Naive thymus-derived CD8-positive, alpha-beta T cell (primary cell): ENCODE measurements at places on chromosomes 7 and 10. TPM values are rescaled to one million over a fixed set of nuclear protein-coding genes. Genes with fewer than 3 reads are reported as not detected.

GRCh38 chr10:18659819-18660535 is 746 bp downstream of the ARL5B start:
- no peak for DNase-seq
- H3K27me3 ChIP-seq: no peaks in the 10 kb centered on the region
- peak overlapping the region; percentile 98 for H3K4me3 ChIP-seq
- H3K4me1 ChIP-seq: peaks cover 20% of the 10 kb centered on the region
- peak overlapping the region; percentile 98 for H3K27ac ChIP-seq

- H3K4me1 ChIP-seq: peaks cover 12% of the 10 kb centered on the region
- no peaks in the 10 kb centered on the region for H3K27me3 ChIP-seq
- H3K4me3 ChIP-seq: no peak overlapping the region
- no peak overlapping the region for H3K27ac ChIP-seq
These were observed 20.4 kb downstream of the PARP12 start for GRCh38 chr7:140042386-140042670.

GRCh38 chr7:155844019-155844453 is 31.8 kb upstream of the SHH start:
- no peak overlapping the region for H3K4me3 ChIP-seq
- peaks cover 6% of the 10 kb centered on the region for H3K27me3 ChIP-seq
- DNase-seq: no peak
- no peak overlapping the region for H3K27ac ChIP-seq

GRCh38 chr7:127123220-127123619 is 129.5 kb downstream of the GRM8 start:
- DNase-seq: no peak
- no peak overlapping the region for H3K27ac ChIP-seq
- H3K27me3 ChIP-seq: peaks cover 32% of the 10 kb centered on the region
- H3K4me1 ChIP-seq: no peaks in the 10 kb centered on the region

TMEM270 gene
- not detected for total RNA-seq

NANOS1 gene
- total RNA-seq: 0.55 TPM

PURB gene
- total RNA-seq: 28.1 TPM

GRCh38 chr7:42693722-42694121 is 218.1 kb downstream of the C7orf25 start:
- H3K4me3 ChIP-seq: no peak overlapping the region
- H3K27ac ChIP-seq: no peak overlapping the region
- H3K36me3 ChIP-seq: no peaks in the 10 kb centered on the region
- H3K27me3 ChIP-seq: peaks cover 2% of the 10 kb centered on the region

CELF2 gene
- 175 TPM for total RNA-seq

DNA sequence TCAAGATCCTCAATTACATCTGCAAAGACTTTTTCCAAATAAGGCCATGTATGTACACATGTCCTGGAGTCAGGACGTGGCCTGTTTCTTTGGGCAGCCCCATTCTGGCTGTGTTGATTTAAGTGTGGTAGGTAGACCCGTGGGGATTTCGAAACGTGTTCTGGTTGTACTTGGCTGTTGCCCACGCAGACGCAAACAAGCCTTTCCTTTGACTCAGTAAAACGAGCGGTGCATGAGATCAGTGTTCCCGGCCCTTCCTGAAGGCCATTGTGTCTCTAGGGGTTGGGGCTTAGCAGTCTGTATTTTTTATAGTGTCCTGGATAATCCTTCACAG is 64.8 kb upstream of the DNAJB6 start:
- H3K27me3 ChIP-seq: no peaks in the 10 kb centered on the region
- no peak overlapping the region for H3K4me3 ChIP-seq
- H3K27ac ChIP-seq: peak overlapping the region; percentile 66
- no peak for DNase-seq
- peaks cover 32% of the 10 kb centered on the region for H3K4me1 ChIP-seq
